ENCODE measurements at places on chromosomes 11 and 22. TPM values are rescaled to one million over a fixed set of nuclear protein-coding genes. Genes with fewer than 3 reads are reported as not detected.

FAM227A gene
- total RNA-seq: 2.9 TPM

IFITM1 gene
- 344 TPM for total RNA-seq

REXO2 gene
- 80.4 TPM for total RNA-seq

FGF4 gene
- total RNA-seq: 9.2 TPM

FOLR3 gene
- total RNA-seq: 1.1 TPM

ARFGAP2 gene
- total RNA-seq: 94.2 TPM

ST14 gene
- total RNA-seq: 2.8 TPM

OLFML1 gene
- 27.2 TPM for total RNA-seq

TSPAN18 gene
- total RNA-seq: 45.5 TPM

CASP5 gene
- total RNA-seq: 0.76 TPM

KCNQ1 gene
- total RNA-seq: 6.2 TPM

OR4A16 gene
- total RNA-seq: not detected

TPH1 gene
- total RNA-seq: 0.89 TPM

ADORA2A gene
- total RNA-seq: 8.4 TPM

MUC5AC gene
- 0.27 TPM for total RNA-seq

VPREB1 gene
- total RNA-seq: not detected

C11orf97 gene
- total RNA-seq: not detected

MAPK8IP2 gene
- 2.4 TPM for total RNA-seq

LIN7C gene
- 40.8 TPM for total RNA-seq

ESAM gene
- 61.0 TPM for total RNA-seq

LMO2 gene
- 28.3 TPM for total RNA-seq

UPK3A gene
- not detected for total RNA-seq

GUCY1A2 gene
- 12.4 TPM for total RNA-seq

ELMOD1 gene
- 0.36 TPM for total RNA-seq

FANCF gene
- 8.4 TPM for total RNA-seq

INPP5J gene
- total RNA-seq: 1.9 TPM

CSNK2A3 gene
- total RNA-seq: 2.1 TPM

RPS25 gene
- 815 TPM for total RNA-seq

HNRNPUL2 gene
- total RNA-seq: 51.2 TPM

OR6A2 gene
- total RNA-seq: 0.18 TPM

GLYATL1 gene
- total RNA-seq: not detected

YPEL4 gene
- total RNA-seq: 2.1 TPM

SULT4A1 gene
- total RNA-seq: 0.27 TPM

FOLR1 gene
- 1.2 TPM for total RNA-seq

FAM76B gene
- total RNA-seq: 45.6 TPM

FXYD2 gene
- total RNA-seq: 6.6 TPM

TMEM191C gene
- total RNA-seq: 1.4 TPM

PAFAH1B2 gene
- 104 TPM for total RNA-seq

OR5D18 gene
- total RNA-seq: not detected

KRTAP5-9 gene
- total RNA-seq: 0.40 TPM

MIAT gene
- 2.7 TPM for total RNA-seq

CD6 gene
- 2.5 TPM for total RNA-seq

YDJC gene
- total RNA-seq: 7.0 TPM

OR2AG1 gene
- total RNA-seq: not detected

DEFB131B gene
- total RNA-seq: not detected

PAMR1 gene
- 15.6 TPM for total RNA-seq

Measured in sciatic nerve (tissue), 2 donors.